Left ventricle myocardium inferior (tissue), 1 donor: ENCODE measurements at places on chromosomes 16 and 17. TPM values are rescaled to one million over a fixed set of nuclear protein-coding genes. Genes with fewer than 3 reads are reported as not detected.
A peak's percentile ranks its signal among the peaks of the same experiment; 100 is the strongest.

The TBC1D3 gene
- not detected for total RNA-seq

DNA sequence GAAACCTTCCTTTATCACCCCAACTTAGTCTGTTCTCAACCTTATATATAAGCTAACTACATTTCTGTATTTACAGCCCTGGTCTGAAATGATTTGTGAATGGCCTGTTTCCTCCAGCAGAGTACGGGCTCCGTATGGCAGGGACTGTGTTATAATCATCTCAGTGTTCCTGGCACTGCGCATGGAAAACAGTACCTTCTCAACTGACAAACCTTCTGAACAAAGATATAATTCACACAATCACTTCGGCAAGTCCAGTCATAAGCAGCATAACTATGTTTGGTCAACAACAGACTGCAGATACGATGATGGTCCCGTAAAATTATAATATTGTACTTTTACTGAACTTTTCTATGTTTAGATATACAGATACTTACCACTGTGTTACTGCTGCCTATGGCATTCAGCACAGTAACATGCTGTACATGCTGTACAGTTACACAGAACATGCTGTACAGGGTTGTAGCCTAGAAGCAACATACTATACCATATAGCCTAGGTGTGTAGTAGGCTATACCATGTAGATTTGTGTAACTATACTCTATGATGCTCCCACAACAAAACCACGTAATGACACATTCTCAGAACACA lies 30.0 kb downstream of the ANKFY1 start:
- DNase-seq = no peak

DNA sequence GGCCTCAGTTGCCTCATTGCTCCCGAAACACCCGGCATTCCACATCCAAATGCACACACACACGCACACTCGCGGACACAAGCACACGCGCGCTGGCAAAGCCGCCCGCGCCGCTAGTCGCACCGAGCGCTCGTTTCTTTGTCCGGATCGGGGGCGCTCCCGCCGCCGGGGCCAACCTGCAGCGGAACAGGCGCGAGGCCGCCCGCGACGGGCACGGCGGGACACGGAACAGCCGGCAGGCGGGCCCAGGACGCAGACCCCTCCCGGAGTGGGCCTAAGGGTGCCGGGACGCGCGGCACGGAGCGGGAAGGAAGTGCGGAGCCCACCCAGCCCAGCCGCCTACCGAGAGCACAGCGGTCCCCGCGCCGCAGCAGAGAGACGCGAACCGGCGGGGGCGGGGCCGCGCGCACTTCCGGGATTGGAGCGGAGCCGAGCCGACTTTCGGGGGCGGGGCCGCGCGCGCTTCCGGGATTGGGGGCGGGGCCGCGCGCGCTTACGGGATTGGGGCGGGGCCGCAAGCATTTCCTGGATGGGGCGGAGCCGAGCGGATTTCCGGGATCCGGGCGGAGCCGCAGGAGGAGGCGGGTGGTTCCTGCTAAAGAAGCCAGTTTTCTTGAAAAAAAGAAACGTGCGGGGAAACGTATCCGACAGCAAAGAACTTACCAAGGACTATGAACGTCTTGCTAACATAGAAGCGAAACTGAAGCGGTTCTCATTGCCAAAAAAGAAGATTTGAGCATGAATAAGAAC lies at the start of gene CYBC1:
Gene CYBC1 (minus strand): TSS at position 396 of the 750 bp plus-strand sequence. CDS start 1,498 bp downstream, outside the sequence.
- peak; percentile 93 for DNase-seq

DNA sequence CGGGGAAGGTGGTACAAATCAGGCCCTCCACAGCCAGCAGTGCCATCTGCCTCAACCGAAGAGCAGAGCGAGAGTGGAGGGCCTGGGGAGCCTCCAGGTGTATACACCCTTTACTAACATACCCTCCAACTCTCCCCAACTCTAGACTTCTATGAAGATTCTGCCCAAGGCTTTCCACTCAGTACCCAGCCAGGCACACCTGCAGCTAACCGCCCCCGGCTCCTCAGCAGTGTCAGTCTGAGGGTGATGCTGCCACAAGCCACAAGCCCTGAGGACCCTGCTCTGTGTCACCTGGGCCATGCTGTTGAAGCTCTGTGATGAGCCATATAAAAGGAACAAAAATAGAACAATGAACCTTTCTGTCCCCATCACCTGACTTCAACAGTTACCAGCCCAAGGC lies 3.8 kb downstream of the CENPV start:
- DNase-seq = no peak

- DNase-seq = no peak
Observed at GRCh38 chr16:86995456-86995855, 321.7 kb downstream of the C16orf95 start.

DNA sequence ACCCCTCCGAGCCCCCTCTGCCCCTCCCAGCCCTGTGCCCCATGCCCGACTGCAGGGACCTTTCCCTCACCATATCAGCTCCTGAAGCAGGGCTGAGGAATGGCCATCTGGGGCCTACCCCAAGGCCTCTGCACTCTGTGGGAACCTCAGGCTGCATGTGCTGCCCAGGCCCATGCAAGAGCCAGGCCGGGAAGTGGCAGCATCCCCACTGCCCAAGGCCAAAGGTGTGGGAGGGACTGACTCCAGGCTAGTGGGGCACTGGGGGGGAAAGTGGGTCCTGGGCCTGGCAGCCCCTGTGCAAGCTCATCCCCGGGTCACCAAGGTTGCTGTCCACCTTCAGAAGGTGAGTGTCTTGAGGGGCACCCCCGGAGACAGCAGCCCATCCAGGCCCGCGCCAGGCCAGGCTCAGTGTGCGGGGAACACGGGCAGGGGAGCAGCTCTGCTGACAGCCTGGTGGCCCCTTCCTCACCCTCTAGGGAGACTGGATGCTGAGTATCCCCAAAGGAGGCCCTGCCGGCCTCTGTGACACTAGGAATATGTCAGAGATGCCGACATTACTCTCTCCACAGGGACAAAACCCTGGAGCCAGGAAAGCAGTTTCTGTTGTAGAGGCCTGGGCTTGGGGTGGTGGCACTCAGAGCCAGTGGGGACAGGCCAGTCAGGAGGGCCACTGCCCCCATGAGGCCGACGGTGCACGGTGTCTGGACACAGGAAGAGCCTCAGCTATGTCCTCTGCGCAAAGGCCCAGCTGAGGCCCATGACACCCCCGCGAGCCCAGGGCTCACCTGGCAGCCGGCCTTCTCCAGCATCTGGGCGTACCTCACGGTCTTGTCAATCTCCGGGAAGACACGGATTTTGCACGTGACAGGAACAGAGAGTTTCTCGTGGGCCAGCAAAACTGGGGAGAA lies 3.3 kb downstream of the DUS1L start:
- DNase-seq = no peak

DNA sequence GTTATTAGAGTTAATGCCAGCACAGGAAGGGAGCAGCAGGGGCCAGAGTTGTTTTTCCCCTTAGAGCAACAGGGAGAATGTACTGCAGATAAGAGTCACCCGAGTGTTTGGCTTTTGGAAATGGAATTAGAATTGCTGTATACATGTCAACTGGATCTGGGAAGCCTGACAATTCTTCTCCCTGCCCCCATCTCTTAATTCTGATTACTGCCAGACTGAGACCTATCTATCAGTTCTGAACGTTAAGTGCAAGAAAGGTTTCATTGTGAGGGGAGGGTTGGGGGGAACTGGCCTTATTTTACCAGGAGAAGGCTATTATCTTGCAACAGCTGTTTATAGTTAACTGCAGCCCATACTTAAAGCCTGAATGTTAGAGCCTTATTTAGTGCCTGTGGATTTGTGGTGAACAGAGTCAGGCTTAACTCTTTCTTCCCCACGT lies 424.5 kb upstream of the CDH11 start:
- no peak for DNase-seq

- DNase-seq = no peak
Observed at GRCh38 chr17:52965856-52966255, 807.3 kb upstream of the CA10 start.

DNA sequence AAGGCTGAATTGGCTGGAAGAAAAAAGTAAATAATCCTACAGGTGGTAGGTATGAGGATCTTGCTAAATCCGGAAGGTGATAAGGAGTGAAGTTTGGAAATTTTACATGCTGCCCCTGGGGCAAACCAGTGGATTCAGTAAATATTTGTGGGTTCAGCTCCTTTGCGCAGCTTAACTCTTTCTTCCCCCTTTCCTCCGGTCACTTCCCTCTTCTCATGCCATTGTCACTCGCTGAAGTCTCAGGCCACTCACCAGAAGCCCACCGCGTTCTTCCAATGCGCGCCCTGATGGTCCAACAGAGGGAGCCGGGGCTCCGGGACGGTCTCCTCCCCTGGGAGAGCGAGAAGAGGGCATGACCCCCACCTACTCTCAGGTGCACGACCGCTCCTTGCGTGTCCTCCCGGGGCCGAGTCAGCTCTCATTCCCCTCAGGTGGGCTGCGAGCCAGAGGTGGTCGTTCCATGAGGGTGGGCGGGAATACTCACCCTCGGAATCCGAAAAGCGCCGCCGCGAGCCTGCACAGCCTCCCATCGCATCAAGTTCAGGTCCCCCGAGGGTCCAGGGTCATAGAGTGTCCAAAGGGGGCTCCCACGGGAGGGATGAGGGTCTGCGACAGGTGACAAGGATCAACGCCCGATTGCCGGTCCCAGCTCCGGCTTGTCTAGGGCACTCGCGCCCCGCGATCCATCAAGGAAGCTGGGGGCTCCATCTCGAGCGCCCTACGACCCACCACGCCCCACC lies 474 bp downstream of the CLN3 start:
- DNase-seq = peak; percentile 38

The SMARCD2 gene
- total RNA-seq = 21.0 TPM

The CCL16 gene
- total RNA-seq = not detected

The PRR35 gene
- not detected for total RNA-seq

- DNase-seq = peak; percentile 72
Observed at GRCh38 chr17:76714822-76715495, 4.2 kb upstream of the MXRA7 start.

- DNase-seq = no peak
Observed at GRCh38 chr16:3036726-3037315, at the start of gene BICDL2. BICDL2 (minus strand) TSS chr16:3036944; CDS start chr16:3035496, 1,448 bp downstream.

- no peak for DNase-seq
Observed at GRCh38 chr17:48382989-48383388, 47.0 kb downstream of the SKAP1 start.

The BFAR gene
- 28.6 TPM for total RNA-seq

GRCh38 chr16:84194018-84194417 lies 3.1 kb downstream of the ADAD2 start:
- DNase-seq = no peak

GRCh38 chr16:24504472-24505345 lies 34.7 kb upstream of the RBBP6 start:
- no peak for DNase-seq

DNA sequence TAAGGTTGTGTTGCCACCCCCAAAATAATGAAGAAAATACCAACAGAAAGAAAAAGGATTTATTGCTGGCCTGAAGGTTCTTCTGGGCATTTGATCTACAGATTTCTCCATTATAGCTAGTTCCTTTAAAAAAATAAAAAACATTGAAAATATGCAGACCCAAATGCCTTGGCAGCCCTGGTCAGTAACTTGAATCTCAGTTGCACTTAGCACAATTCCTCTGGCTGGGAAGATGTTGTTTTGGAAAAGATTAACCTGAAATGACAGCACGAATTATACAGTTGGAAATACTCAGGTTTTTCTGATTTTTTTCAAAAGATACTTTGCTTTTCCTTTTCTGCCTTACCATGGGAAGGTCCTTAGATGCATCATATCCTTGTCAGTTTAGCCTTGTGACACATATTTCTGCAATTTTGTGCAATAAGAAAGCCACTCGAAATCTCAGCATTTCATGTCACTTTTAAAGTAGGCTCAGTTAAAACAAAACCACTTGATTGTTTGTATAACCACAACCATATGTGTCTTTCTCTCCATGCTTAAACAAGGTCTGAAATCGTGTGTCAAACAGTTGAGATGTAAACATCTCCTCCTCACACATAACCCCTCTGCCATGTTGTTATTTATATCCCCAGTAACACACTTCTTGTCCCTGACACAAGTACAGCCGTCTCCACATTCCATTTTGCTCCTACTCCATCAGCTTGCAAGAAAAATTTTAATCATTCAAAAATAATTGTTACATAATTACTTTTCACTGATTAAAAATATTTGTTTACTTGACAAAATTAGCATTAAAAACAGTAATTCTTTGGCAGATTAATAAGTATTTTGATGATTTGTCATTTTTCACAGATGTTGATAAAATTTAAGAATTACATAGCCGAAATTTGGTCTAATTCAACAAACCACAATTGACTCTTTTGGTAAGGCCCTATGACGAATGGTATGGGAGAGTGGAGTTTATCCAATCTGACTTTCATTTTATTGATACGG lies 61.1 kb downstream of the SIAH1 start:
- no peak for DNase-seq

The MPP3 gene
- total RNA-seq = 35.2 TPM

- no peak for DNase-seq
Observed at GRCh38 chr17:48373130-48373830, 56.7 kb downstream of the SKAP1 start.

GRCh38 chr17:67116045-67116575 lies 71.8 kb downstream of the CACNG1 start:
- DNase-seq = no peak

DNA sequence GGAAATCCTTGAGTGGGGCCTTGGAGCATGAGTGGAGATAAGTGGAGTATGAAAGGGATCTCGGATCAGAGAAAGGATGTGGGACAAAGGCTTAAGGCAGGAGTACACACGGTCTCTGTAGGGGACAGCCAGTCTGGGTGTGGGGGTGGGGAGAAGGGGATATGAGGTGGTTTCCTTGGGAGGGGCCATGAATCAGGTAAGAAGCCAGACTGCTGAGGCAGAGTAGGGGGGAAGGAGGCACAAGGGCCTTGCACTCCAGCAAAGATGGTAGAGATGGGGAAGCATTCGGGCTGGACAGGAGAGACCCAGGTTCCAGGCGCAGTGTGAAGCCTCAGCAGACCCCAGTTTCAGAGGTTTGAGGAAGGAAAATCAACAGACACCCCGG lies 1.6 kb downstream of the HSD11B2 start:
- DNase-seq = no peak

The DBNDD1 gene
- 4.6 TPM for total RNA-seq

- DNase-seq = no peak
Observed at GRCh38 chr17:60388742-60389141, 3.2 kb downstream of the USP32 start.

DNA sequence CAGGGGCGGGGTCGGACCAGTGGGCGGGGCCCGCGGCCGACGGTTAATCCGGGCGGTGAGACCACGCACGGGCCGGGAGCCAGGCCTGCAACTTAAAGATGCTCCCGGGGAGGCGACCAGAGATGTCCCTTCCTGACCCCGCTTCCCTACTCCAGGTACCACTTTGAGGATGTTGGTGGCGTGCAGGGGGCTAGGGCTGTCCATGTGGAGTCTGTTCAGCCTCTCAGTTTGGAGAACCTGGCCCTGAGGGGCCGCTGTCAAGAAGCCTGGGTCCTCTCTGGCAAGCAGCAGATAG lies 580 bp downstream of the RANGRF start:
- DNase-seq = peak; percentile 86

The CLEC3A gene
- not detected for total RNA-seq

The KCTD19 gene
- not detected for total RNA-seq
